ENCODE measurements at places on chromosomes 3 and 15.
A peak's percentile ranks its signal among the peaks of the same experiment; 100 is the strongest.

DNA sequence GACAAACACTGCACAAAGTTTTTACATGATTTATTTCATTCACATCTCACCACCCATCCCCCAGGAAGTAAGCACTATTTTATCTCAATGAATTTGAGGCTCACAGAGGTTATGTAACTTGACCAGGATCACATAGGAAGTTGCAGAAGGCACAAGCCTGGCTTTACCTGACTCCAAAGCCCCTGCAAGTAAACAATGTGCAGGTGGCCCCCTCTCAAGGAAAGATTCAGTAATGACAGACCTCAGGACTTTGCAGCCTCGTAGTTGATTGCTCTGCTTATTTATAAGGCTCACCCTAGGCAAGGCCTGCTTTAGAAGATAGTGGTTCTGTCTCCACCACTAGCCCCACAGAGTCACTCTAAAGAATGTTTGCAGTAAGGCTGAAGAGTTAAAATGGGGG is 79.8 kb upstream of the MDFIC2 start:
- no peak for DNase-seq

GRCh38 chr3:125511420-125512118 is 8.4 kb downstream of the SNX4 start:
- DNase-seq = no peak

GRCh38 chr3:153628591-153628990 is 466.6 kb downstream of the RAP2B start:
- no peak for DNase-seq

DNA sequence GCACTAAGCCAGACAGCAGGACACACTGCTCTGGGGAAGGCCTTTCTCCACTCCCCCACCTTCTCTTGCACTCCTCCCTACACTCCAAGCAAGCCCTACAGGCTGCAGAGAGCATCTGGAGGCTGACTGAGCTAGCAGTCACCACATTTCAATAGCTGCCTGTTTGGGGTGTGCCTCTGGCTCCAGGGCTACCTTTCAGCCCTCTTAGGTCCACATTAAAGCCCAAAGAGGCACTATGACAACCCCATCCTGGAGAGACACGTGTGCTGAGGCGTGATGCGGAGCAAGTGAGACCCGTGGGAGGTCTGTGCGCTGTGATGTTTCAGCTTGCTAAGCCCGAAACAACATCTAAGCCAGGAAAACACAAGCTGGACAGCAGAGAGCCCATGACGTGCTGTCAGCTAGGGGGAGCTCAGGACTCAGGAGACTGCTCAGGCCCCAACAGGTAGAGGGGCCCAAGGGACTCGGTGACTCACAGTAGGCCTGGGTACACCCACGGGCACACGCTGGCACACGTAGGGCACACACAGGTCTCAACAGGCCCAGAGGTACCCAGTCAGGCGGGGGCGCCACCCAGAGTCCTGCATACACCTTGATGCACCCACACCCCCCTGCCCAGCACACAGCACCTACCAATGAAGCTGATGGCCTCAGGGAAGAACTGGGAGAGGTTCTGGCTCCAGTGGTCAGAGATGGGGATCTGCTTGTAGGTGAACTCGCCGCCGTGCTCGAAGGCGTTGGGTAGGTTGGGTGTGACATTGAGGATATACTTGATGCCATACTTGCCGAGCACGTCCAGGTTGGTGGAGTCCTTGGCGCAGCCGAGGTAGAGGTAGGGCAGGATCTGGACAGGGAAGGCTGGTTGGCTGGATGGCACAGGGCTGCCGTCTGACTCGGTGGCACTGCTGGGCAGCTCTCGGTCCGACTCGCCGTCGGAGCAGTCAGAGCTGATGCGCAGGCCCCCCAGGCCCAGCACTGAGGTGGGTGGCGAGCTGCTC is 2.8 kb downstream of the DUSP7 start:
- peak; percentile 21 for DNase-seq

DNA sequence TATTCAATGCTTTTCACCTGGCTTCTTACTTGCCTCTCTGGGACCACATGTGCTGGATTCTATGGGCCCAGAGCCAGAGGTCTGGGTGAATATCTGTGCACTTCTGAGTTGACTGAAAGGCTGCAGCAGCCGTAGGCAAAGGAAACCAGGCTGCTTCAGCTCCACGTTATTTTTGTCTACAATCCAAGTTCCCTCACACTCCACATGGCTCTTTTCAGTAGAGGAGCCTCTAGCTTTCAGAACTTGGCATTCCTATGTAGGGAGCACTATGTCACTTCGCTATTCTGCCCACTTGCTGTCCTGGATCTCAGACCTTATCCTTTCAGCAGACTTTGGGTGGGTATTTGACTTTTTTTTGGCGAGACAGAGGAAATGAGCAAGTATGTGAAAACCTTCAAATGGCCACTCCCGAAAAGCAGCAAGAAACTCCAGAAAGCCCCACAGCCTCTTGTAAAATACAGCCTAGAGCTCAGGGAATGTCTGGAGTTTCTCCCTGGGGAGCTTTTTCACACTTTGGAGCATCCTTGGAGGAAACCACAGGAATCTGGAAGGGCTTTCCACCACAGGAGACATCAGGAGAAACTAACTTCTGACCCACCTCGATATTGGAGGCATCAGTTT is 80.9 kb downstream of the DUT start:
- no peak for DNase-seq

- DNase-seq = no peak
Measured at GRCh38 chr3:39284457-39284881, 4.6 kb upstream of the CX3CR1 start.

GRCh38 chr3:157305392-157305791 is 131.3 kb upstream of the PTX3 start:
- DNase-seq = no peak

DNA sequence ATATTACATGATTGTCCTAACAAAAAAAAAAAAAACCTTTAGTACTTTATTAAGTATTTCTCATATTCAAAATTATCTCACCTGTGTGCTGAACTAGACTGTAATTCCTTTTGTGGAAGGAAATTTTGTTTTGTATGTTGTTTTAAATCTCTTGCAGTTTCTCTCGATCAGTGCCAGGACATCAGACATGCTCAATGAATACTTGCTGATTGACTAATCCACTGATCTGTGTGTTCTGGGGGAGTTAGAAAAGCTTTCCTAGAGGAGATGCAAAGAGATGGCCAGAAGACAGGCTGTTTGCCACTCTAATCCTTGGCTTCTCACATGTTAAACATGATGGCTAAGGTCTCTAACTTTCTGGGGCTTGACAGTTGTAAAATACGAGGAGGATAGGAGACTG is 233.3 kb upstream of the NR2E3 start:
- no peak for DNase-seq

DNA sequence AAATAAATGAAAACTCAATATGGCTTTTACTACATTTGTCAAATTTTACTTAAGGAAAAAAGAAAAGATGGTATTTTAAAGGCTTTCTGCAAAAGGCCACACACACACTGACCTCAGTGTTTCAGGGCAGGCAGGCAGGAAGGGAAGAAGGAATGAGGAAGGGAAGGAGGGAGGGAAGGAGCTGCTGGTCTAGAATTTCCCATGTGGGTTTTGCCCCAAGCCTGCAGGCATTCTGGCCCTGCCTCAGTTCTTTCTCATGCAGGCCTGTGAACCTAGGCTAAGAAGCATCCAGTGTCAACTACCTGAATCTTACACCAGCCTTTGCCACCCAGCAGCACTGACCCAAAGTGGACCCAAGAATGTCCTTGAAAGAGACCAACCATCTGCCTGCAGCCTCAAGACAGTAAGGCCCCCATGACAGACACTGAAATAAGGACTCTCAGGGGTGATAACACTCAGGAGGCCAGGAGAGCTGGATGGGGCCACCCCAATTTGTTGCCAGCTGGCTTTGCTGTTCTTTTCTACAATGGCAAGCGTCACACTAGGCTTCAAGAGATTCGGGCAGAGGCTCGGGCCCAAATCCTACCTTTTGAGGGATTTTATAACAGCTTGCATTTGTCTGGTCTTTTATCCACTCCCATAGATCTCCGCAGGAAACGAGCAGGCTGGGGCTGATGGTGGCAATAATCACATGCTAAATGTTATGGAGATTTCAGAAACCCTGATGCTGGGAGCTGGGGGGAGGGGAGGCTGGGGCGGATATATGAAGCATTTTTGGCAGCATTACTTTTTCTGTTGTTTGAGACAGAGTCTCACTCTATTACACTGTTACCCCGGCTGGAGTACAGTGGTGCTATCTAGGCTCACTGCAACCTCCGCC is 51.4 kb downstream of the XXYLT1 start:
- no peak for DNase-seq

DNA sequence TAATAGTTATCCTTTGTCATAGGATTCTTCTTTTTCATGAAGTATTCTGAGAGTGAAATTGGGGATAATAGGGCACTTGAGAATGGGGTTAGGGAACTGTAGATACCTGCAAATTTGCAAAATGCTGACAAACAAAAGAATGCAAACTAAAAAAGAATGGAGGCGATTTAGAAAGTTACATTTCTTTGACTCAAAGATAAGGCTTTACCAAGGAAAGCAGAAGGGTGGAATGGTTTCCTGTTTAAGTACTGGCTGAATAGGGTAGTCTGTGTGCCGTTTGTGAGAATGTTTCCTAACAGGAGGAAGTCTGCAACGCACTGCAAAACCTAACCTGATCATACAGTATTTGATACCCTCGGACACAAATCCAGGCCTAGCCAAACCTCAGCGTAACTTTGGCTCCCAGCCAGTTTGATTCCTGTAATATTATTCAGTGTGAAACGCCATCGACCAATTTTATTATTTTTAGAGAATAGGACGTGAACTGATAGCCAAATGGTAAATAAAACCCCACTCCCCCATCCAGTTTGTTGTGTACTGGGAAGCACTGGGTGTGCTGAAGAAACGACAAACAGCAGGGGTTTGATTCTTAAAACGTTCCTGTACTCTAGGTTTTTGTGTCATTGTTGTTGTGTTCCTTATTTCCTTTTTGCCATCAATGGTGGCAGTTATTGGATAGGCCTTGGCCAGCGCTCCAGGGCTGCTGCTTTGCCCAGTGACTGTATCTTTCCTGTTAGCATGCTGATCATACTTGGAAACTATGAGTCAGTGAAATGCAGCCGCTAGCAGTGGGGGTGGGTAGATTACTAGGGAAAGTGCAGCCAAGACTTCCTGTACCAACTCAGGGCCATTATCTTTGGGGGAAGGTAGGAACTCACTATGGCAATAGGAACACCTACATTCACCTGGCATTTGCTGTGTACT is 148.0 kb upstream of the TBL1XR1 start:
- DNase-seq = peak; percentile 4

DNA sequence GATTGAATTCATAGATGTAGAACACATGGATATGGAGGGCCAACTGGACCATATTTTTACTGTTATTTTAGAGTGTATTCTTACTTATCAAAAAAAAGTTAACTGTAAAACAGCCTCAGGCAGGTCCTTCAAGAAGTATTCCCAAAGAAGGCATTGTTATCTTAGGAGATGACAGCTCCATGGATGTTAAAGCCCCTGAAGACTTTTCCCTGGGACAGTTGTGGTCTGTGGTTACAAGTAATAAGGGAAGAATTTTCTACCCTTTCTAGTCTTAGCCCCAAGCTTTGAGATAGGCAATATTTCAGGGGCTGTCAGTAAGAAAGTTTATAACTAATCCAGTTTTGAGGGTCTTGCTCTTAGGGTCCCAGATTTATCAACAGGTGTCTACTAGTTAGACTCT is 62.5 kb downstream of the LRRC49 start:
- no peak for DNase-seq

DNA sequence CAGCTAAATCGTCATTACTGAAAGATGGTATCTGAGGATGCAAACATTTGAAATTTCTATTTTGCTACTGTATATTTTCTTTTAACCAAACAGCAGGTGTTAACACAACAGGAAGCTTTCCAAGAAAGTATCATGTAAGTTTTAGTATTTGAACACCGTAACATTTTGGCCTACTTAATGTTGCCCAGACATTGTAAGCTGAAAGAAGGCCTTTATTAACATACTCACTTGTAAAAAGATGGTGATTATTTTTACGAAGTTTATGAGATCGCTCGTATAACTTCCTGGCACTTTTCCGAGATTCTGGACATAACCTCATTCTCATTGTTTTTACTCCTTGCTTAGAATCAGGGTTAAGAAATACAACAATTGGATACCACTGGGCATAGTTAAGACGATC is 95.7 kb downstream of the TJP1 start:
- DNase-seq = no peak

DNA sequence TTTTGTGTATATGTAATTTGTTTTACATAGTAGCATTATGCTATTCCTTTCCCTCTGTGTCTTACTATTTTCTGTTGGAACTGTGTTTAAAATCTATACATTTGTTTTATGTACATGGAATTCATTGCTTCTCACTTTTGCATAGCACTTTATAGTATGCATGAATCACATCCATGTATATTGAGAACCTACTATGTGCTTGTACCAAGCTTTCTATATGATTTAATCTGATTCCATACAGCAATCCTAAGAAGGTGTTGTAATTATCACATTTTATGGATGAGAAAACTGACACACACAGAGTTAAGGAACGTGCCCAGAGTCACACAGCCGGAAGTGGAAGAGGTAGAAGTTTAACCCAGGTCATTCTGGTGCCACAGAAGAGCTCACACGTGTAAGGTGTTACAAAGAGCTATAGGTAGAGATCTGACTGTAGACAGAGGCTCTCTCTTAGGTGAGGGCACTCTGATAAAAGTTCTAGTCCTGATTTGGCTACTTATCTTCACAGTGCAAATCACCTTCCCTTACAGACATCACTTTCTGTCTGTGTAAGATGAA is 3.5 kb upstream of the SMAD3 start:
- no peak for DNase-seq

Data from T-helper 9 cell (primary cell).